ENCODE measurements at places on chromosomes 3 and 15. TPM values are rescaled to one million over a fixed set of nuclear protein-coding genes. Genes with fewer than 3 reads are reported as not detected.
A peak's percentile ranks its signal among the peaks of the same experiment; 100 is the strongest.

The RUBCN gene
- total RNA-seq: 5.0 TPM

The CCDC9B gene
- 0.61 TPM for total RNA-seq

DNA sequence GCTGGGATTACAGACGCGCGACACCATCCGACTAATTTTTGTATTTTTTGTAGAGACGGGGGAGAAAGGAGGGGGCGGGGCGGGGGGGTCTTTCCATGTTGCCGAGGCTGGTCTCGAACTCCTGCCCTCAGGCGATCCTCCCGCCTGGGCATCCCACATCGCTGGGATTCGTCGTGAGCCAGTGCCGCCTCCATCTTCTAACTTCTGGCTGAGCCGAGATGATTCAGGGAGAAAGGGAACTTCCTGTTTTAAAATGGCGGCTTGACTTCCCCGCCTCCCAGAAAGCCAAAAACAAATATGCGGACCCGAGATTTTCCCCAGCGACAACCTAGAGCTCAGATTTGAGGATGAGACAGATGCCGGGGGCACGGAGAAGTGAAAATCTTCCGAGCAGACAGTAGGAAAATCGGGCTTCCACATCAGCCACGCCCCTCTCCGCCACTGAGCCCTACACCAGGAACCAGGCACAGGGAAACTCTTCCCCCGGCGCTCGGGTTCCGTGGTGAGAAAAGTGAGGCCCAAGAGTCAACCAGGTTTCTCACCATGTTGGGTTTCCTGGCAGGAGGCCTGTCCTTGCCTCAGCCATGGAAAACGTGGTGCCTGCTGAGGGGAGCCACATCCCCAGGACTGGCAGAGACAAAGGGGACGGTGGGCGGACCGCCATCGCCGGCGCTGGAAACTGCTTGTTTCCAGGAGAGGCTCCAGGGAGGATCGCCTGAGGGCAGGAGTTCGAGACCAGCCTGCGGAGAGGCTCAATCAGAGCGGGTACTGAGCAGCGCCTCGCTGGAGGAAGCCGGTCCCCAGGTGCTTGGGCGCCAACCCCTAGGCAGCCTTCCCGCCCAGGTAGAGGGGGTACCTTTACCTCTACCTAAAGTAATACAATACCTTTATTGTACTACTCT, 18.7 kb downstream of the CHST14 start:
- no peak for DNase-seq

DNA sequence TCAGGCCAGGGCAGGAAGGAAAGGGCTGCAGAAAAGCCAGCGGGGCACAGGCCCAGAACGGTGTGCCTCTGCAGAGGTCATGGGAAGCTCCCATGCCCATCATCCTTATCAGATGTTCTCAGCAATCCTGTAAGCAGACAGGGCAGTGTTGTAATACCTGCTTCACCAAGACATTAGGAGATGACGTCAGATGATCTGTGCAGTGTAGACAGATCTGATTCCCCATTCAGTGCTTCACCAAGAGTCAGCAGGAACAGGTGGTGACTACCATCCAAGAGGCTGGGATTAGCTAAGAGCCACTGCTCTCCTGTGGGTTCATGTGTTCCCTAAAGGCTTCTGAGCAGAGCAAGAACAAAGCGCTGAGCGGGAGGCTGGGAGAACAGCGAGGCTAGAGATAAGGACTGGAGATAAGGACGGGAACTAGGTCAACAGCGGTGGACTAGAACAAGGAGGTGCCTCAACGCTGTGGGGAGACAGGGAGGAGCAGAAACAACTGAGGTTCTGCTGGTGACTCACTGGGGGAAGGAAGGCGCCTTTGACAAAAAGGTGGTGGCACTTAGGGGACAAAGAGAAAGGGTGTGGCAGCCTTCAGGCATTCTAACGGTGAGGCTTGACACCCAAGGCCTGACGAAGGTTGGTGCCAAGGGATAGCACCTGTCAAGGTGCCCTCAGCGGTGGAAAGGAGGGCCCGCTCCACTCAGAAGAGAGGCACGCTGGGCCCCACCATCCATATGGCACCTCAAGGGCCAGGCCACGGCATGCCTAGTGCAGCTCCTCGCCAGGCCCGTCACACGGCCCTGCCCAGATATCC, 28.4 kb downstream of the CCDC12 start:
- no peak for DNase-seq

GRCh38 chr15:60299452-60300047, 98.2 kb downstream of the ANXA2 start:
- no peak for DNase-seq

DNA sequence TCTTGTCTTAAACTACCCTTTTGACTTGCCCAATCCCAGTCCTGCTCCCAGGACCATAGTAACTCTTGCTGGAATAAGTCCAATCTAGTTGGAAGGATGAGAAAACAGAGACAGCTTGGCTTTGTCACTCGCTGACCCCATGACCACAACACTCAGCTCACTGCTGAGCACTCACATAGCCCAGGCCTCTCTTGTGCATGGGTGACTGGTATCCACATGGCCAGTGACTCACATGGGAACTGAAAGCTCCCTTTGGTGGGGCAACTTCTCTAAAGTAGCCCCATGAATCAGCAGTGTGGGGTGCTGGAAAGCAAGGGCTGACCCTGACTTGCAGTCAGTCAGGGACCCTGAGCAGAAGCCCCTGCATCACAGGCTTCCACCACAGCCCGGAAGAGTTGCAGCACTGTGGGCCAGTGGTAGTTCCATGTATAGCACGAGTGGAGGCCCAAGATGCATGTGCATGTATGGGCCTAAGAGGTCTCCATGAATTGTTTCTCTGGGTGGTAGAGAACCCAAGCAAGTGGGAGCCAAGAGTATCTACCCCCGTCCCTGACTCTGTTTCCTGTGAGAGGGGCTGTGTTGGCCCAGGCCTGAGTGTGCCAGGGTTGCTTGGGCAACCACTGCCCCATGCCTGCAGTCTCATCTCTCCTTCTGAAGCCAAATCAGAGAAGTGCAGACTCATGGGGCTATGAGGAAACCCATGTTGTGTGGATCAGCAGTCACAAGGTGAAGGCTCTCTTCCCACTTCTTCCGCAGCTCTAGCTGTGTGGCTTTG, 62.1 kb upstream of the XCR1 start:
- peak; percentile 33 for DNase-seq

Data from liver (tissue), 10 donors.